ENCODE measurements at places on chromosomes 6 and 20.

DNA sequence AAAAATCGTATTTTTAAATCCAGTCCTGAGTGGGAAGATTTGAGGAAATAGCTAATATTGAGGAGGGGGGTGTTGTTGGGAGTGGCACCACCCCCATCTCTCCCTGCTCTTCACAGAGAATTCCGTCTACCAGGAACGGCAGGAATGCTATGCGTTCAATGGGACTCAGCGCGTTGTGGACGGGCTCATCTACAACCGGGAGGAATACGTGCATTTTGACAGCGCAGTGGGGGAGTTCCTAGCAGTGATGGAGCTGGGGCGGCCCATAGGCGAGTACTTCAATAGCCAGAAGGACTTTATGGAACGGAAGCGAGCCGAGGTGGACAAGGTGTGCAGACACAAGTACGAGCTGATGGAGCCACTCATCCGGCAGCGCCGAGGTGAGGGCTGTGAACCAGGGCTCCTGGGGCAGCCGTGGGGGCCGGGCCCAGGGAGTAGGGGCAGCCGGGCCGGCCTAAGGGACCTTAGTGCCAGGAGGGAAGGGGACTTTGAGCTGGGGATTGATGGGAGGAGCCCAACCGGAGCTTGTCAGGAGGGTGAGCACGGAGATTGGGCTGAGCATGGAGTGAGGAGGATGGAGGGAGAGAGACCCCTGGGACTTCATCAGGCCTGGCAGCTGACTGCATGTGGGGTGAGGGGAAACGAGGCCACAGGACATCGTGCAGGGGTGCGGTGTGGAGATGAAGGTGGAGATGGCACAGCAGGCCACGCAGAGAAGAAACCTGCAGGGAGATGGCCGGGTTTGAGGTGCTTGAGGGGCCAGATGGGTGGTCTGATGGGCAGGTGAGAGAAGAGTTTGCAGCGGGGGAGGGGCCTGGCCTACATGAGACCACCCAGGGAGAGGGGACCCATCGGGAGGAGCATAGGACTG, 41.3 kb downstream of the HLA-DPB1 start:
- DNase-seq, result no peak

DNA sequence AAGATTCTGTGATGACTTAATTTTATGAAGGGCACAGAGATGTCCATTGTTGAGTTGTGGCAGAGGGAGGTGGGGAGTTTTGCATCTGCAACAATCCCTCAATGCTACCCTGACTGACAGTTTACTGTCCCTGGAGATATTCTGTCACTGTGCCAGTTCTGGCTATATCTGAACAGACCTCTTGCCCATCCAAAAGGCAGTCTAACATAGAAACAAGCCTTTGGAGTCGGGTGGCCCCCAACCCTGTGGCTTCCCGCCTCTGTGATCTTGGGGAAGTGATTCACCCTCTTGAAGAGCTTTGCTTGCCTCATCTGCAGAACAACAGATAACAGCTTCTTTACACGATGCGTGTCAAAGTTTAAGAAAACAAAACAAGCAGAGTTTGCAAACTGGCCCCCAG, 3.8 kb upstream of the E2F1 start:
- DNase-seq, result peak; percentile 33

DNA sequence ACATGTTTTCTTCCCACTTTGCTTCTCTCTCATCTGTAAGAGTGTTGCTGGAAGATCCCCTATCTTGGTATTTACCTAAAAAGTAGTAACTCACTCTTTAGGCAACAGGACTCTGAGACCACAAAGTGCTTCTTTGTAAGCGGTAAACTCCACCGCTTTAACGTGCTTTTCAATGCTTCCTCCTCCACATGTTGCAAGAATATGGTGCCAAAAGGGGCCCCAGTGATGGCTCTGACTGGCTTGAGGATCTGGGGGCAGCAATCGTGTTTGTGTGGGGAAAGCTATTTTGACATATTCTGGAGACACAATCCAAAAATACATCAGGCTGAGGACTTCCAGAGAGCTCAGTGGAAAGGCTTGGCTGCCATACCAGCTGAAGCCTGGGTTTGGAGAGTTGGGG, 12.4 kb upstream of the CPNE5 start:
- DNase-seq, result no peak

- no peak for DNase-seq
These were observed 35.5 kb upstream of the NXT1 start for GRCh38 chr20:23315099-23315498.

DNA sequence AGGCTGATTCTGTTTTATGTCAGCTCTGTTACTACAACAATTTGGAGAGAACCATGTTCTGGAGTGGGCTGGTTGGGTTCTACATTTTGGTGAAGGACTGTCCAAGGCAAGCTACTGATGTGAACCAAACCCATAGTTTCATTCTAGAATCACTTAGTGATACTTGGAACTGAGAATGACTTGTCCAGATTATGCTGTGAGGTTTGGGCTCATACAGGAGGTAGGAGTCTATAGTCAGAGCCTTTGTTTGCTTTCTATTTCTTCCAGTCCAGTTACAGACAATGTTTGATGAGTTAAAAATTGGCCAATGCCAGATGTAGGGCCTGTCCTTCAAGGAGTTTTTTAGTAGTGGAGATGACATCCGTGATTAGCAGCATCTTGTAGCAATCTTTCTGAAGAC, 97.9 kb downstream of the LRRC1 start:
- no peak for DNase-seq

GRCh38 chr20:59223182-59223601, 59.6 kb downstream of the ZNF831 start:
- no peak for DNase-seq

- DNase-seq, result no peak
These were observed 146.0 kb upstream of the PHACTR1 start for GRCh38 chr6:12570461-12571030.

GRCh38 chr20:54557806-54558590, 82.6 kb downstream of the DOK5 start:
- DNase-seq, result no peak

DNA sequence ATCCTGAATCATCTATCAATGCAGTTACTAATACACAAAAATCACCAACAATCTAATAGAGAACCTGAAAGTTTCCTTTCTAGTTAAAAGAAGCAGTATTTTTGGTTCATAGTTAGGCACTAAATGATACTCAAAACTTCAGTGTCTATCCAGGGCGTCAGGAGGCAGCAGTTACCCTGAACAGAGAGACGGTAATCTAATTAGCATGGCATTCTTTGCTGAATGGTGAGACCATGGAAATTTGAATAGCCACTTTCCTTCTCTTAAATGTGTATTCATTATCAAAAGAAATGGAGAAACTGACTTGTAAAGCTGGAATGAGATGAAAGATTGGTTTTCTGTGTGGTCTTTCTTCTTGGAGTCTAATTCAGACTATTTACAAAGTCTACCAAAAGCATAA, 146.6 kb upstream of the BMP5 start:
- no peak for DNase-seq

GRCh38 chr6:100101644-100102043, 107.6 kb upstream of the MCHR2 start:
- DNase-seq, result no peak

DNA sequence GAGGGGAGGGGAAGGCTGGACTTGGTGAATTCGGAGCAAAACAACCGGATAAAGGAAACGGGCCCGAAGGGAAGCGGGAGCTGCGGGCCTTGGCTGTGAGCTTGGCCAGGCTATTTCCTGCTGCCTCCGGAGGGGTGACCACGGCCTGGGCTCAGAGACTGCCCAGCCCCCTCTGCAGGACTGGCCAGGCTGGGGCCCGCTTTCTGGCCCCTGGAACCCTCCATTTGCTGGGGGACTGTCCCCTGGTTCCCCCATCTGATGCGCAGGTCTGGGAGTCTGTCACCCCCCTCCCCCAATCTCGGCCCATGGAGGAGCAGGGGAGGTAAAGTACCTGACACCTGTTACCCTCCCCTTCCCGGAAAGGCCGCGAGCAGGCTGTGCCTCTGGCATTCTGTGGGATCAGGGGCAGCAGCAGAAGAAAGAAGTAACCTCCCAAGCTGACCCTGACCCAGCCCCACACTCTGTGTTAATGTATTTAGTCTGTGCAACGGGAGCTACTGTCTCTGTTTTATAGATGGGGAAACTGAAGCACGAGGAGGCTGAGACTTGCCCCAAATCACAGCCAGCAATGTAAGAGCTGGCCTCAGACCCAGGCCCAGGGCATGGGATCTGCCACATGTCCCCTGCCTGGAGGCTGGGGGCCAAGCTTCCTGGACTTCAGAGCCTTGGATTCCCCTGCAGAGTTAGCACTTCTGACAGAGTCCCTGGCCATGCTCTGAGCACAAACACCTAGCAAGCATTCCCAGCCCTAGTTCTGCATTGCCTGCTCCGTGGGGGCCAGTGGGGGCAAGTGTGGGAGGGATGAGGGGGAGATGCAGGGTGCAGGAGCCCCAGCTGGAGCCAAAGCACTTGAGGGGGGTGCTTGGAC, 3.5 kb downstream of the C20orf204 start:
- no peak for DNase-seq

GRCh38 chr6:34791701-34792604, at the start of gene BLTP3A:
Gene BLTP3A (plus strand): TSS chr6:34792083. CDS start chr6:34792251, 168 bp downstream.
- peak; percentile 66 for DNase-seq

- DNase-seq, result peak; percentile 83
These were observed 26.1 kb downstream of the TTLL2 start for GRCh38 chr6:167350731-167351655.

- no peak for DNase-seq
These were observed 92.9 kb downstream of the SAMD3 start for GRCh38 chr6:130129762-130130246.

GRCh38 chr6:106486236-106486635, 125.7 kb downstream of the CRYBG1 start:
- no peak for DNase-seq

DNA sequence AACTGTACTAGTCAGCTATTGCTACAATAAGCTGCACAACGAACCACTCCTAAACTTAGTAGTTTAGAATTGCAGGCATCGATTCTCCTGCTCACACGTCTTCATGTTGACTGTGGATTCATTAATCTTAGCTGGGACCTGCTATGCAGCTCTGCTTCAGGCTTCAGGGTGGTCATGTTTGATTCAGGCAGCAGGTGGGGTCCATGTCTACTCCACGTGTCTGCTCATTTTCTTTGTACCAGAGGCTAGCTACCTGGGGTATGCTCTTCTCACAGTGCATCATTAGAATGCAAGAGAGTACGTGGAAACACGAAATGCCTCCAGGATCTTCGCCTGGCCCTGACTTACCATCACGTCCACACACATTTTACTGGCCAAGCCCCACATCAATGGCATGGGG, 64.5 kb upstream of the RIN2 start:
- no peak for DNase-seq

DNA sequence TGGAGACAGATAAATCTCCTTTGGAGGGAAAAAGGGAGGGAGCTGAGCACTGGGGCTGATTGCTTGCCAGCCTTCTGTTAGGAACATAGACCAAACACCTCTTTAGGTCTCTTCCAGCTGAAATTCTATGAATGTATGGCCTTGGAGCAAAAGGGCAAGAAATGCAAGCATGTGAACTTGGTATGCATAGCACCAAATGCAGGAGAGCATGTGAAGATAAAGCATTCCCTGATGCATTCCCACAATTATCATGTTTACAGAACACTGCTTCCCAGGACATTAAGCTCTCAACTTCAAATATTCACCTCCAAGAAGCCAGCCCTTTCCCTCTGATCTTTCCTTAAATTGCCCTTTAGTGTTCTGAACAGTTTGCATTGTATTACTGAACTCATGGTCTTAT, 15.6 kb downstream of the RIPOR2 start:
- DNase-seq, result no peak

DNA sequence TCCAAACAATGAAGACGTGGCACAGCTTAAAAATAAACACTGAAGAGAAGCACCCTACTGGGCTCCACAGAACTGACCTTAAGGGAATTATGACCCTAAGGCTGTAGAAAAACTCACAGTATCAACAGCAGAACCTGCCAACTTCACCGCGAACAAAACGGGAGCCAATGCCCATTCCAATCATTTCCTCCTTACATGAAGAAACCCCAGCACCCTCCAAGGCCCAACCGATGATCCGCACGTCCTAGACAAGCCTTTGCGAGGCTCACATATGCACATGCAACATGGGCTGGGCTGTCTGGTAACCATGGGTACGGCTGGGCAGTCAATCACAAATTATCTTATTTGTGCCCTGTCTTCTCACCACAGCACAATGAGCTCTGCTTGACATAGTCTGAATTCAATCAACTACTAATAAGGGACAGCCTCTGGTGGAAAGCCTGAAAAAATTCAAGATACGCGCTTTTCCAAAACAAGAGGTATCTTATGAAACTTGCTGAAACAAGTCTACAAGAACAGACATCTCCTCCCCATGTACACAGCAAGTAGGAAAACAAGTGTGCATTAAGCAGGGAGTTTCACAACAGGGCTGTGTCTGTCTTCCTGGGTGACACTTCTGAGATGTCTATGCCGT, 1.7 kb downstream of the DIDO1 start:
- no peak for DNase-seq

GRCh38 chr6:101686653-101687052, 293.1 kb downstream of the GRIK2 start:
- no peak for DNase-seq

DNA sequence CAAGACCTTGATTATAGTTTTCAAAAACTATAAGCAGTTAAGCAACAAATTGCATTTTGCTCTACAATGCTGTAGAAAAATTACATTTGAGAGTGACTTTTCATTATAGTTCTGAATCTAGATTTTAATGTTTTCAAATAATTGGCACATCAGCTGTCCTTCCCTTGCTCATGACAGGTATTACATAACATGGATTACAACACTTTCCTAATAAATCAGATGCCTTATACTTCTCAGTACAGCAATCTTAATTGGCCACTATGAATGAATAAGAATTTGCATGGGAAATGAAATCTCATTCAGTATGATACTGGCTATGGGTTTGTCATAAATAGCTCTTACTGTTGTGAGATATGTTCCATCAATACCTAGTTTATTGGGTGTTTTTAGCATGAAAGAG, 29.9 kb downstream of the HSF2 start:
- DNase-seq, result no peak

DNA sequence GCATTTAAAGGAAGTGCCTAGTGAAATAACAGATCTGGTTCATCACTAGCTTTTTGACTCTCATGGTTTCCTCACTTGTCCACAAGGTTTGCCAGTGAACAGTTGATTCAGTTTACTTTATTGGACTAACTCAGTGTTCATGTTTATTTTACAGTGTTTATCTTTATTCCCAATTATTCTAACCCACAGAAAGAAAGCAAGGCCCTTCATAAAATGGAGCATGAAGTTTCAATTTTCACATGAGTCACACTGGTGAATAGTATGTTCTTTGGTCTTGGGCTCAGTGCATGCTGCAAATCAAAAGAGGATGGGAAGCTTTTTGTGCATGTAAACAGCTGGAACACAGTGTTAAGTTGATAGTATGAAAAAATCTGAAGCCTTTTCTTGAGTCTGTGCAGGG, 217.6 kb upstream of the HDDC2 start:
- DNase-seq, result no peak

GRCh38 chr6:2197984-2198383, 47.4 kb downstream of the GMDS start:
- DNase-seq, result no peak

DNA sequence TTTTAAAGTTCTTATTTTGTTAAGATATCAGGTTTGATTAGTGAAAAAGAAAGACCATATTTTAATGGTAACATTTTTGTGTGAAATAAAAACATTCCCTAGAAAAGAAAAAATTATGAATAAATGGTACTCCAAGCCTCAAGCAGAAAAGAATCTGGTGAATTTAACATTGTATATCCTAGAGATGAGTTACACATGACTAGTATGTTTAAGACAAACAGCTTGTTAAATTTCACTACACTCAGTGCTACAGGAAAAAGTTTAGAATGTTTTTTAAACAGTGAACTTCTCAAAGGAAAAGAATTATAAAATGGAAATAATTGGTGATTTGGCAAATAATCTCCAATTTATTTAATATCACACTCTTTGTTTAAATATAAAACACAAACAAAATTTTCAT, 222.7 kb upstream of the MCHR2 start:
- DNase-seq, result no peak
